ENCODE measurements at places on chromosomes 12 and 14. TPM values are rescaled to one million over a fixed set of nuclear protein-coding genes. Genes with fewer than 3 reads are reported as not detected.

- DNase-seq, result no peak
Observed at GRCh38 chr14:94394025-94394493, 5.7 kb upstream of the SERPINA1 start.

- no peak for DNase-seq
Observed at GRCh38 chr14:76950055-76951020, 78.2 kb downstream of the IRF2BPL start.

DNA sequence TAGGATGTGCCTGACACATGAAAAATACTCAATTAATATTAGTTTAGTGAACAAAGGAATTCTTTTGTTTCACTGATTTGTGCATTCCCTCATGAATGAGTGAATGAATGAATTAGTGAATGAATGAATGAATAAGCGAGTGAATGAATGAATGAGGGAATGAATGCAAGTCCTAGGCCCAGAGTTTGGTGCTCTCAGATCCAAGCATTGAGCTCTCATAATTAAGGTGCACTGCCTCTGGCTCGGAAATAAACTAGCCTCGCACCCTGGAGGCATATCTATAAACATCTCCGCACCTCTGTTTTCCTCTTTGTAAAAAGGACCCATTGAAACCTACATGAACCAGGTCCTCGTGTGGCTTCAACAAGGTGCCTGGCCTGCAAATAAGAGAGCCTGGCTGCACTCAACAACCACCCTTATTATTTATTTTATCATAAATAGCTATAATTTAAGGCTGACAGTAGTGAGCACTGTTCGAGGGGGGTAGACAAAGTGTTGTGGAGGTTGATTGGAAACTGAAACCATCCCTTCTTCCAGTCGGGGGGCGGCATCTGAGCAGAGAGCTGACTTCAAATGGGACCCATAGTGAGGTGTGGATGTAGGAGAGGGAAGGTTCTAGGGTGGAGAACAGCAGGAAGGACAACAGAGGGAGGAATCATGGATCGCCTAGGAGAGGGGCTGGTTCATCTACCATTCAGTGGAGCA lies 316.8 kb downstream of the BCL11B start:
- no peak for DNase-seq

DNA sequence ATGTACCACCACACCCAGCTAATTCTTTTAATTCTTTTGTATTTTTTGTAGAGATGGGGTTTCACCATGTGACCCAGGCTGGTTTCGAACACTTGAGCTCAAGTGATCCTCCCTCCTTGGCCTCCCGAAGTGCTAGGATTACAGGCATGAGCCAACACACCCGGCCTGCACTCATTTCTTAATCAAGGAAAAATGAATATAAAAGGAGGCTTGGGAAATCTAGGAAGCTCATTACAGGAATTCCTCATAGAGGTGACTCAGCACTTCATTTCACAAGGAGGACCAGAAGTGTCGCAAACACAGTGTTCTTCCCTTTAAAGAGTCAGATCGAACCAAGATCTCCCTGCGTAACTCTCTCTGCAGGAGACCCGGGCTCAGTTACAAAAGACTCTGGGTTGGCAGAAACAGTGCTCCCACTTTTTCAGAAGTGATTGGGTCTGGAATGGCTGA lies 30.3 kb downstream of the NFKBIA start:
- DNase-seq, result peak; percentile 78

DNA sequence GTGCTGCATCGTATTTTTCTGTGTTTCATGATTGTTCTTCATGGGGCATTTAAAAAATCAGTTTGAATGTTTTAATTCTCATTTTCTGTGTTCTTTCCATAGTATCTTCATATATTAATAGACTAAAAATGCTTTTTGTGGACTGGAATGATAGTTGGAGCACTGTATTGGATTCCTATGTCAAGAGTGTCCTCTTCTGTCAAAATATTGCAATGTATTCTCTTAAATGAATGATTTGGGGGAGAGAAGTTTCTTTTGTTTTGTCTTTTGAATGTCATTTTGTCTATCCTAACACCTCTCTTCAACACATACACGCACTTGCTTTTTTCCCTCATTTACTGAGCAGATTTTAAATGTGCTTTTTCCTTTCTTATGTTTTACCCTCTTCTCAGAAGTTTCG lies 4.7 kb upstream of the EIF2S3B start:
- peak; percentile 42 for DNase-seq

DNA sequence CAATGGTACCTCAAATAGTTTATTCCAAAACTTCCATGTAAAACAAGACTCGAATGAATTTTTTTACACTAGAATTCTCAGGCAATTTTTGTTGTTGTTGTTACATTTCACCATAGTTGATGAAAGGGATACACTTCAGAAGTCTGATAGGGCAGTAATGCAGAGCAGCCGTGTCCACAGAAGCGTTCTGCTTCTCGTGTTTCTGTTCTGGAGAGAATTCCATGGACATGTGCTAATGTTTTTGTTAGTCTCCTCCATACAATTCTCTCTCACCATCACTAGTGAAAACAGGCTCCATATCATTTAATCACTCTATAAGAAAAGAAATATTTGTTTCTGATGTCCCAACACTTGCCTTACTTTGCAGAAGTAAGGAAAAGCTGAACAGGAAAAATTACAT lies 606.1 kb downstream of the SLC16A7 start:
- no peak for DNase-seq

The SLCO1B1 gene
- total RNA-seq, result 0.36 TPM

The GPR84 gene
- not detected for total RNA-seq
